ENCODE measurements at places on chromosomes 5 and 9.

GRCh38 chr5:113450462-113450861 lies 15.7 kb upstream of the TSSK1B start:
- no peak for DNase-seq

DNA sequence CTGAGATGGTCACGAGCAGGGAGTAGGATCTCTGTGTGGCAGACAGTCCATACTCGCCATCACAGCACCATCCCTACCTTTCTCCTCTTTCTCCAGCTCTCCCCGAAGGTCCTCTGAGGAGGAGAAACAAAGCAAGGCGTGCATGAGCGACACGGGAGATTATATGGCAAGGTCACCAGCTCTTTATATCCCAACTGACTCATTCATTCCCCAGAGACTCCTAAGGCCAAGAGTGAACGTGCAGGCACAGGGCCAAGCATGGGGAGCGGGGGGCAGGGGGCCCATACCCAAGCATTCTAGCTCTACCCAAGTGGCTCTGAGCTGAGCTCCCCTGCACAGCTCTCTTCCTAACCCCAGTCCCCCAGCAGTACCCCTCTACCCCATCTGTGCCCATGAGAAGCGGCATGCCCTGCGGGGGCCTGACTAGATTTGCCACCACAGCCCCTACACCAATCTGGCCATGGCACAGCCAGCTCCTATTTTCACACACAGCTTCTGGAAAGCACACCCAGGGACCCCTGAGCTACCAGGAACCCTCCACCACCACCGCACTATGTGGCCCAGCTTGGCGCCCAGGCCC lies 6.8 kb downstream of the TRIM7 start:
- no peak for DNase-seq

- no peak for DNase-seq
Measured at GRCh38 chr9:419571-420171, 205.0 kb downstream of the DOCK8 start.

DNA sequence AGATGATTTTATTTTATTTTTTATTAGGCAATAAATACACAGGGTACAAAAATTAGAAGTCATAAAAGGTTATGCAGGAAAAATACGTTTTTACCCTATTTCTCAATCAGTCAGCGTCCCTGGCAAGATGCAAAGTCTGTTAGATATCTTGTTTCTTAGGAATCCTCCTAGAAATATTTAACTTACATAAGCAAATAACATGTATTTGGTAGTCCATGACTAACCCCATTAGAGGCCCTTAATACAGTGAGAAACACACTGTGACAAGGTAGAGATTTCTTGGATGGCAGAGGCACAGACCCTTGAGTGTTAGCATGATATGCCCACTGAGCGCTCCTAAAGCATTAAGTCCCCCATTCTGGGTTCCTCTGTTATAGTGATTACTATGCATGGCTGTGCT lies 121.2 kb upstream of the ADAMTSL1 start:
- DNase-seq = no peak

DNA sequence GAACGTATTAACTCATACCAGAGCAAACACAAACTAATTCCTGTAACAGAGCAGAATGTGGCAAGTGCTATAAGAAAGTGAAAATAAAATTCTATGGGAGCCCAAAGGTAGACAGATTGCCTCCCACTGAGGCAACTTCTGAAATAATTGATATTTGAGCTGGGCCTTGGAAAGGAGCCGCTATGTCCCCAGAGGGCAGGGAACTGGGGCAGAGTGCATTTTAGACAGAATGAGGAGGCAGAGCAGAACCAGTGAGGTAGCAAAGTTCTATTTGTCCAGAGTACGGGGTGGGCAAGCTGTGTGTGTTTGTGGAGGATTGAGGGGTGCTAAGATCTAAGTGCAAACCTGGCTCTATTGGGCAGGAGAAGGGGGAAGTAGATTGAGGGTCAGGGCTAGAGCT lies 19.8 kb downstream of the CDO1 start:
- DNase-seq = no peak

GRCh38 chr9:9585920-9586319 lies 1026.9 kb downstream of the PTPRD start:
- no peak for DNase-seq

DNA sequence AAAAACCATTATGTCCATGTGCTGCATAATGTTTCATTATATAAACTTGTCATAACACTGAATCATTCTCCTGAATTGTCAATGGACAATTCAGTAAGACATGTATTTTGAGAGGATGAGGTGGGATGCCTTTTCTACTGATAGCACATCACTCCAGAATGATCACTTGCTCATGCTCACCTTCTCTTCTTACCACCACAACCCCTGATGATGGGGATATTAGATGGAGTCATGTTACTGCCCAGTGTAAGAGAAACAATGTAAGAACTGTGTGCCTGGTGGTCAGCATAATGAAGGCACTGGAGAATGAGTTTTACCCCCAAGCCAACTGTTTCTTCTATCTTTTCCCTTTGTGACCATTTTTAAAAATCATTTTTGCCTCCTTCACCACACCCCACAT lies 198.8 kb downstream of the ADAMTSL1 start:
- no peak for DNase-seq

GRCh38 chr9:134236001-134236421 lies 71.6 kb upstream of the RNU6ATAC start:
- DNase-seq = no peak

DNA sequence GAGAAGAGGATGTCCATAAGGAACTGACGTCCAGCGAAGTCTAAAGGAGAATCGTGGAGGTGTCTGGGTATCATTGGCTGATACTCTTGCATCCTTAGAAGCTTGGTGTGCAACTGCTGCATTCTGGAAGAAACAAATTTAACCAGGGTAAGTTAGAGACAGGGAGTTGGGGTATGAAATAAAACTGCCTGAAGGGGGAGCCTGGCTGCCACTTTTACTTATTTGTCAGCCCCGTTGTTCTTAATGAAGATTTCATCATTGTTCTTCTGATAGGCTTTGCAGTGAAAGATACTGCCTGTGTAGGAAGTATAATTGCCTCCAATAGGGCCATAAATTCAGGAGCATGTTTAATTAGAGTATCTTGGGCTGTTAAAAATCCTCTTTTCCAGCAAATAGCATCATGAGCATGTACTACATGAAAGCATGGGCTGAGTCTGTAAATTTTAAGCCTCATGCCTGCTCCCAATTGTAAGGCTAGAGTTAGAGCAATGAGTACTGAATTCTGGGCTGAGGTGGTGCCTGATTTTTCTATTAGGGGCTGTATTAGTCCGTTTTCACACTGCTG lies 1264.5 kb upstream of the ACO1 start:
- DNase-seq = peak; percentile 46

- peak; percentile 51 for DNase-seq
Measured at GRCh38 chr9:135095470-135096407, 8.3 kb downstream of the OLFM1 start.

DNA sequence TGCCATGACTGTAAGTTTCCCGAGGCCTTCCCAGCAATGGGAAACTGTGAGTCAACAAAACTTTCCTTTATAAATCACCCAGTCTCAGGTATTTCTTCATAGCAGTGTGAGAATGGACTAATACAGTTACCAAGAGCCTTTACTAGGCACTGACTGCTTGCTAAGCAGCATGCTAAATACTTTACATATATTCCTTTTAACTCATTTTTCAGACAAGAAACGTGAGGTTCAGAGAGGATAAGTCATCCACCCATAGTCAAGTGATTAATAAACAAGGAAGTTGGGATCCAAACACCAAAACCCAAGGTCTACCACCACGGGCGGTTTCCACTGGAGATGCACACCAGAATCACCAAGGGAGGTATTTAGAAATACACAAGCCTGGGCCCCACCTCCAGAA lies 50.8 kb downstream of the GABBR2 start:
- no peak for DNase-seq

DNA sequence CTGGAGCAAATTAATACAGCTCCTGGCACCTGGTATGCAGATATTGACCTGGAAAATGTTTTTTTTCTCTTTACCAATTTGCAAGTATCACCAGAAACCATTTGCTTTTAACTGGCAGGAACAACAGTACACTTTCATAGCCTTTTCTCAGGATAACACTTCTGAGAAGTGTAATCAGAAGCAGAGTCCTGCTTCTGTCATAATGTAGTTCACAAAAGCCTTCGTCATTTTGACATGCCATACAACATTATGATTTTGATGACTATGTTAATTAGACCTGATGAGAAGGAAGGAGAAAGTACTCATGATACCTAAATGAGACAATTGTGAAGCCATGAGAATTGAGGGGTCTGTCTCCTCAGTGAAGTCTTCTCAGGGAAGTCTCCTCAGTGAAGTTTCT lies 41.1 kb upstream of the CARTPT start:
- no peak for DNase-seq

DNA sequence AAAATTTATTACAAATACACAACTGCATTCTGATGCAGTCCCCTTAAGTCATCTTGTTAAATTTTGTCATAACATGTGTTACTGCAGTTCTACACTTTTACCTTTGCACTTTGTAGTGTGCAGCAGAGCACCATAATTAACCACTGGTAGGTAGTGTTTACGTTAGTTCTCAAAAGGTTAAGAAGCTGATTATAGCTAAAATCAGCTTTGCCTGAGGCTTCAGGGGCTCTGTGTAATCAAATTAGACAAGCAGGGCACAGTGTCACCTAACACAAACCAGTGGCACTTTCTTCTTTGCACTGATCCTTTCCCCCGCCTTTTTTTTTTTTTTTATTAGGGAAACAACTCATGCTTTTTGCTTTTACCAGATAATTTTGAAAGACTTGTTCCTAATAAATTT lies 26.1 kb downstream of the POU5F2 start:
- no peak for DNase-seq

DNA sequence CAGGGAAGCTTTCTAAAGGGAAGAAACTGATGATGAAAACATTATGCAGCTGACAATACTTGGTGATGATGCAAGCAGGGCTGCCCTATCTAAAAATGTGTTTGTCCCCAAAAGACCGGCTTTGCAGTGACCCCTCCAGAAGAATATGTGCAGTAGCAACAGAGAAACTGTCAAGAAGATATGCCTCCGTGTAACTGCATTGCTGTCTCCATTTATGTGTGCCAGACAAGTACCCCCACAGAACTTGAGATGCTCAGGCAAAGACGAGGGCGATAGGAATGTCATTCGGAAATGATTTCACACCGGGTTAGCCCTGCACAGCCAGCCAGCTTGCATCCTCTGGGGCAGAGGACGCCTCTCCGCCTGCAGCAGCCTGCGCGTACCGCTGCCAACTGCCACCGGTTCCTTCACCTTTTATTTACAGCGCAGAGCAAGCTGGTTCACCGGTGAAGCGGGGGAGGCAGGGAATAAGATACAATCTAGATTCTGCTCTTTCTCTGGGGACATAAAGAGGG lies 2.0 kb downstream of the GABBR2 start:
- DNase-seq = no peak

DNA sequence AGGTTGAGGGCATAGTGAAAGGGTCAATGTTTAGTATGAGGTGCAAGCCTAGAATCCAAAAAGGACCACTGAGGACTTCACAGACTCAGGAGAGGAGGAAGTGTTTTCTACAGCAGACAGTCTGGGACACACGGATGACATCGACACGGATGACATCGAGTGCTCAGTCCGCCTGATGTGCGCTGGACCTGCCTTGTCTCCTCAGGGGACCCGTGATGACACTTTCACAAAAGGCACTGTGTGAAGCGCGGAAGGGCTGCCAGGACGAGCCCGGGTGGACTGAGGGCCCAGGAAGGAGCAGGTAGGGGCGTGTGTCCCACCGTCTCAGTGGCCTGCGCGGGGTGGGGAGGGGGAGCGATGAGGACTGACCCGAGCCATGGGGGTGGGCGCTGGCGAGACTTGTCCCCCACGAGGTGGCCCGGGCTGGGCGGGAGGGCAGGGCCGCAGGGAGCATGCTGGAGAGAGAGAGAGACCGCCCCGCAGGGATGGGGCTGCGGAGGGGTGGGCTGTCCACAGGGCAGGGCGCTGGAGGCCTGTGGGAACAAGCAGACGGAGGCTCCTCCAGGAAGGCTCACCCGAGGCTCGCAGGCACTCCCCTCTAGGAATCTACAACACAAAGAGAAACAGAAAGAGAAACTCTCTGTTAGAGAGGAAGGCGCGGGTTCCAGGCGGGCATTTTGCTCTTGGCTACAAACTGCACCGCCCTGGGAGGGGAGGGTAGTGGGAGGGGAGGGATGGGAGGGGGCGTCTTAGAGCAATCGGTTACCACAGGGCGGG lies 54.9 kb downstream of the USP20 start:
- no peak for DNase-seq

- no peak for DNase-seq
Measured at GRCh38 chr9:136667940-136668760, 5.4 kb downstream of the EGFL7 start.

DNA sequence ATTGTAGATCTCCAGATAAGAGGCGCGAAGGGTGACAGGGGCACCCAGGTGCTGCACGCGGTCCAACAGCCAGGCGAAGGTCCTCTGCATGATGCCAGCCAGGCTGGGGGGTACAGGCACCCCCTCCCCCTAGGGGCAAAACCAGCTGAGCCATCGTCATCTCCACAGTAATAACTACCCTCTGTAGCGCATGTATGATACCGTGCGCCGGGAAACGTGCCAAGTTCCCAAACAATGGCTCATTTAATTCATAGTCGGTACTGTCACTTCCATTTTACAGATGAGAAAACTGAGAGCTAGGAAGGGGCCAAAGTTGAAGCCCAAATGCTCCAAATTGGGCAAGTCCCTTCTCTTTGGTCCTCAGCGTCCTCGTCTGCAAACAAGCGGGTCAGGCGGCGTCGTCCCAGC lies 1.5 kb downstream of the KIF12 start:
- DNase-seq = peak; percentile 19

- no peak for DNase-seq
Measured at GRCh38 chr9:21995006-21995665, 545 bp downstream of the CDKN2B-AS1 start.

- DNase-seq = no peak
Measured at GRCh38 chr5:59420596-59420995, 472.9 kb downstream of the PDE4D start.

GRCh38 chr5:39072925-39073766 lies 1.1 kb downstream of the RICTOR start:
- DNase-seq = peak; percentile 31

GRCh38 chr9:32350682-32351081 lies 33.8 kb upstream of the ACO1 start:
- DNase-seq = peak; percentile 44

- no peak for DNase-seq
Measured at GRCh38 chr5:120083851-120084542, 380.1 kb upstream of the PRR16 start.

DNA sequence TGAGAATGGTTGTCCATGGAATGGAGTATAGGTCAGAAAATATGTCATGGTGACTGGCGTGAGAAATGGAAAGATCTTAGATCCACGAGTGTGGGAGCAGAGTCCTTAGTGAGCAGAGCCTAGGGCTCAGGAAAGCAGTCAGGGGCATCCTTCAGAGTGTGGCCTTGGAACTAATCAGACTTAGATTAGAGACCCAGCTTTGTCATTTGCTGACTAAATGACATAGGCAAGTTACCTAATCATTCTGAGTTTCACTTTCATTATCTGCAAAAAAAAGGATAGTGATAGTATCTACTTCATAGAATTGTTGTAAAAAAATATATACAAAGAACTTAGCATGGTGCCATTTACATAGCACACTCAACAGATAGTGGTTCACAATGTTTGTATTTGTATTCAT lies 24.3 kb upstream of the SLIT3 start:
- no peak for DNase-seq

- DNase-seq = no peak
Measured at GRCh38 chr9:98168941-98169488, 23.4 kb downstream of the CORO2A start.

- DNase-seq = no peak
Measured at GRCh38 chr5:118325931-118326330, 662.4 kb downstream of the DTWD2 start.

GRCh38 chr5:178793151-178793550 lies 62.7 kb upstream of the ZNF354A start:
- DNase-seq = peak; percentile 9

- DNase-seq = no peak
Measured at GRCh38 chr9:79111653-79112052, 460.1 kb upstream of the TLE4 start.

Data from A673 (cell line).